ENCODE measurements at places on chromosomes 5 and 9. TPM values are rescaled to one million over a fixed set of nuclear protein-coding genes. Genes with fewer than 3 reads are reported as not detected.

ADAMTS2 gene
- 28.1 TPM for total RNA-seq

SNX24 gene
- total RNA-seq, result 20.3 TPM

CNTFR gene
- not detected for total RNA-seq

SAXO1 gene
- total RNA-seq, result not detected

EIF4E1B gene
- not detected for total RNA-seq

MYMK gene
- not detected for total RNA-seq

TTC16 gene
- total RNA-seq, result not detected

PCDHB9 gene
- total RNA-seq, result not detected

CNTNAP3B gene
- total RNA-seq, result 5.8 TPM

F2RL1 gene
- total RNA-seq, result 20.2 TPM

KCNV2 gene
- total RNA-seq, result not detected

LCN10 gene
- not detected for total RNA-seq

ZNF367 gene
- 3.9 TPM for total RNA-seq

SMC5 gene
- total RNA-seq, result 10.9 TPM

IFNA21 gene
- not detected for total RNA-seq

LCN6 gene
- total RNA-seq, result not detected

HSPA9 gene
- total RNA-seq, result 348 TPM

PTPN3 gene
- total RNA-seq, result 1.6 TPM

CSF1R gene
- not detected for total RNA-seq

WDR38 gene
- total RNA-seq, result not detected

PAEP gene
- not detected for total RNA-seq

POC5 gene
- 13.8 TPM for total RNA-seq

ZNF483 gene
- total RNA-seq, result 0.17 TPM

SPZ1 gene
- not detected for total RNA-seq

SPEF2 gene
- total RNA-seq, result 1.0 TPM

SIT1 gene
- not detected for total RNA-seq

C9orf153 gene
- total RNA-seq, result not detected

FCN1 gene
- not detected for total RNA-seq

IFNK gene
- total RNA-seq, result not detected

ORM2 gene
- not detected for total RNA-seq

AHRR gene
- 10.6 TPM for total RNA-seq

All from bronchus fibroblast of lung (primary cell).